Motor neuron (in vitro differentiated cells): ENCODE measurements at places on chromosomes 3 and 15. TPM values are rescaled to one million over a fixed set of nuclear protein-coding genes. Genes with fewer than 3 reads are reported as not detected.

DNA sequence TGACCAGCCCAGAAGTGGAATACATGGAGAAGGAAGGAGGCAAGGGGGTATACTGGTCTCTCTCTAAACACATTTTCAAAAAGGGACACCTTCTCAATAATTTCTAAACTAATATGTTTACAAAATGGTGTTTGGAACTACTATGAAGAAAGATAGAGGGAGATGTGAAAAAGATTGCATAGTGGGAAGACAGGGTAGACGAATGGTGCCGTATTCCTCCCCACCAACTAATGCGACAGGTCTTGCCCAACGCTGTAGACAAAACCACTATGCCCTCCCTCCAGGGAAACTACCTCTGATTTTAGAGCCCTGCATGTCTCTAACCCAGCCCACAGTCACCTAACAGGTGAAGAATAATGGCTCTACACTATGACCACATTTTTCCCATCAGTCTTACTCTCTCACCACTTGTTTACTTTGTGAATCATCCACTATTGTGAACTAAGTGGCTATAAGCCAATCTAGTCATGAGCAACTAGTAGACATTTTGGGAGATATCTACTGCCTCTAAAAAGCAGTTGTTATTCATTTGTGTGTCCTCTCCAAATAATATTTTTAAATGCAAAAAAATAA lies 108.2 kb upstream of the UBE2E2 start:
- peak; percentile 90 for ATAC-seq

DNA sequence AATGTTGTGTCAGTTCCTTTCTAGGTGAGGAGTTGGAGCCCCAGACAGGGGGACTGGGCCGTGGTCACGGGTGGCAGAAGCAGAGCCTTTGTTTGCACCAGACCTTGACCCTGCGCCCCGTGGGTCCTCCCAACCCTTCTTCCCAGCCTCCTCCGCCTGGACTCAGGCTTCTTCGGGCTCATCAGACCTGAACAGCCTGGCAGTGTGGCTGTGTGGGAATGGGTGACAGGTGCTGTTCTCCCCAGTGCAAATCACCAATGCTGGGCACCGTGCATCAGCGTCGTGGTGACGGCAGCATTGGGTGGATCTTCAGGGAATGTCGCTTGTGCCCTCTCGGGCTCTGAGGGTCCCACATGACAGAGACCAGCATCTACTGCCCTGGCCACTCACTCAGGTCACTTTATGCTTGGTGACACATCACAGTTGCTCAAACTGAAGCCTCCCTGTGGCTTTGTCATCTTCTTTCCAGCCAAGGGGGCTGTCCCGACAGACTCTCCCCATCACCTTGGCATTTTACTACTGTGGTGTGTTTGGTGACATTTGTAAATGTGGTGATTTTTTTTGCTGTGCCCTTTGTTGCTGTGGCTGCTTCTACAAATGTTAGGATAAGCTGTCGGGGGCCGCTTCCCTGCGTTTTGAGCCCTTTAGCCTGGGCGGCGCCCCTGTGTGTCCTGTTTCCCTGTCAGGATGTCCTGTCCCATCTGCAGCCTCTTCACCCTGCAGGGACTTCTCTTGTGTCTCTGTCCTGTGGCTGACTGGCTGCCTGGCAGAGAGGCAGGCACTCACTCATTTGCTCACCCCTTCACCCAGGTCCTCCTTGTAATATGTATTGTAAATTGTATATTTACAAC lies 14.5 kb downstream of the APBA2 start:
- ATAC-seq = no peak

DNA sequence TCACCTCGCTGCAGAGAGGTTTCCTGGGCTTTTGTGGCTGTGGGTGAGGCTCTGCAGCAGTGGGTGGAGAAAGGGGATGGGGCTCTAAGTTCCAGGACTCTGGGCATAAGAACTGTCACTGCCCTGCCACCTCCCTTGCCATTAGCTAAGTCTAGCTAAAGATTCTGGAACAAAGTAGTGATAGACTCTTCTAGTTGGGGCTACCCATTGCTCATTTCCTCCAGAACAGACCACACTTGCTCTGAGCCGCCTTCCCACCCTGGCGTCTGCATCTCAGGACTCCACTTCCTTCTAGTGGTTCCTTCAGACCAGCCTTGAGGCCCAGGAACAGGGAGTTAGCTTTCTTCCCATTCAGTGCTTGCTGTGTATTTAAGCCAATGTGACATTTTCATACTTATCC lies 7.5 kb downstream of the ARHGAP31 start:
- no peak for ATAC-seq

DNA sequence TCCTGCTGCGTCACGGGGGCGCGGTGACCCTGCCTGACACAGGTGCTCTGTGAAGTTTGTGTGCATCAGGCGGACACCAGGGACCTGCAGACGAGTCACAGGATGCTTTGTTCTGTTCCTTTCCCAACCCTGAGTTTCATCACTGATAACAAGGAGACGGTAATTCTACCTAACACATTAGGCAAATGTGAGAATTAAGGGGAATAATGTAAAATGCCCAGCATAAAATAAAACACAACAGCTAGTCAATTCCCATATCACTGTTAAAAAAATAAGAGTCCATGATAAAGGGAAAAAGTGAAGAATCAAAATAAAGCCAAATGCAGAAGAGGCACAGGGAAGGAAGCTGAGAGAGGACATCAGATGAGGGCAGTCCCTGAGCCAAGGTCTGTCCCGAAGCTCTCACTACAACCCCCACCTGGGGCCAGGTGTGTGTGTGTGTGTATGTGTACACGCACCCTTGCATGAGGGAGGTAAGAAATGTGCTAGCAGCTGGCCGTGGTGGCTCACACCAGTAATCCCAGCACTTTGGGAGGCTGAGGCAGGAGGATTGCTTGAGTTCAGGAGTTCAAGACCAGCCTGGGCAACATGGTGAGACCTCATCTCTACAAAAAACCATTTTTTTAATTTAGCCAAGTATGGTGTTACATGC lies 27.5 kb downstream of the PLA2G4D start:
- ATAC-seq = no peak

- ATAC-seq = no peak
Observed at GRCh38 chr15:93943586-93943985, 287.8 kb upstream of the MCTP2 start.

- no peak for ATAC-seq
Observed at GRCh38 chr3:182760576-182761164, 32.6 kb upstream of the ATP11B start.

GRCh38 chr3:25804676-25805075 lies 14.8 kb downstream of the OXSM start:
- ATAC-seq = no peak

DNA sequence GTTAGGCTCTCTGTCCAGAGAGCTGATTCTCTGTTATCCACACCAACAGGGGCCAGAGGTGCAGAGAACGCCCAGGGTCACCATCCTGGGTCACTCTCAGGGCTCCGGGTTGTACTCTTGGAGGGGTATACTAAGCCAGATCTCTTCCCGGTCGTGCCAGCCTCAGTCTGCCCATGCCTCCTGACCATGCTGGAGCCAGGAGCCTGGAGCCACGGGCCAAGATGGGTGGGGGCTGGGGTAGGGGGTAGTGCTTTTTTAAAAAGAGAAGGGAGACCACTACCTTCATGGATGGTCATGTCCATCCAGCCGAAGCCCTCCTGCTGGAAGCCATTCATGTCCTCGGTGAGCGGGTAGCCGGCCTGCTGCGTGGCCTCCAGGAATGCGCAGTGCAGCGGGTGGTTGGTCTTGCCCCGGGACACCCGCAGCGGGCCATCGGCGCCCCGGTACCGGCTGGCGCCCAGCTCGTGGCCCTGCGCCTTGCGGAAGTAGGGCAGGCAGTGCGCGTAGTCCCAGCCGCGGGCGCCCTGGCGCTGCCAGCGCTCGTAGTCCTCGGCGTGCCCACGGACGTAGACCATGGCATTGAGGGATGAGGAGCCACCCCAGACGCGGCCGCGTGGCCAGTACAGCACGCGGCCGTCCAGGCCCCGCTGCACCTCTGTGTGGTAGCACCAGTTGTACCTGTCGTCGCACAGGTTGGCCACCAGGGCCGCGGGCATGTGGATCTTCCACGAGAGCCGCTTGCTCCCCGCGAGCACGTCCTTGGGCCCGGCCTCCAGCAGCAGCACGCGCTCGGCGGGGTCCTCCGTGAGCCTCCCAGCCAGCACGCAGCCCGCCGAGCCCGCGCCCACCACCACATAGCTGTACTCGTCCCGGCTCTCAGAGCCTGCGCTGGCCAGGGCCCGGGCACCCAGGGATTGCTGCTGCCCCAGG lies 22.9 kb downstream of the CHDH start:
- no peak for ATAC-seq

DNA sequence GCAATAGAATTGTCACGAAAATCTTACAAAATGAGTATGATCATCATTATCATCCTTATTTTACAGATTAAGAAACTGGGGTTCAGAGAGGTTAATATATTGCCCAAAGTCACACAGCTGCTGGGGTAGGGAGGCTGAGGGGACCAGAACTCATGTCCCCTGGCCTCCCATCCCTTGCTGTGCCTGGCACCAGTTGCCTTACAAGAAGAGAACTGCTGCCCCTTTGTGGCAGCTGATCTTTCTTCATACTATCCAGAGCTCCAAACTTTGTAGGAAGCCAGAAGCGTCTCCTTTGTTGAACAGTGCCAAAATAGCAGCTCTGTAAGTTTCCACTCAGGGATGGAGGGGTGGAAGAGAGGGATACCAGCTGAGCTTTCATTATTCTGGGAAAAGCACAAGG lies 236.8 kb upstream of the TBC1D5 start:
- ATAC-seq = peak; percentile 49

The TMEM266 gene
- 3.9 TPM in 2 replicates for total RNA-seq

The GABRR3 gene
- total RNA-seq = 0.05 TPM in 1 of 2 replicates, not detected in the other

The CPEB1 gene
- 15.6 and 18.5 TPM in 2 replicates for total RNA-seq

The CHL1 gene
- 71.7 and 73.8 TPM in 2 replicates for total RNA-seq

The BRPF1 gene
- 12.2 and 13.7 TPM in 2 replicates for total RNA-seq
